ENCODE measurements at places on chromosomes 5 and 9.
A peak's percentile ranks its signal among the peaks of the same experiment; 100 is the strongest.

DNA sequence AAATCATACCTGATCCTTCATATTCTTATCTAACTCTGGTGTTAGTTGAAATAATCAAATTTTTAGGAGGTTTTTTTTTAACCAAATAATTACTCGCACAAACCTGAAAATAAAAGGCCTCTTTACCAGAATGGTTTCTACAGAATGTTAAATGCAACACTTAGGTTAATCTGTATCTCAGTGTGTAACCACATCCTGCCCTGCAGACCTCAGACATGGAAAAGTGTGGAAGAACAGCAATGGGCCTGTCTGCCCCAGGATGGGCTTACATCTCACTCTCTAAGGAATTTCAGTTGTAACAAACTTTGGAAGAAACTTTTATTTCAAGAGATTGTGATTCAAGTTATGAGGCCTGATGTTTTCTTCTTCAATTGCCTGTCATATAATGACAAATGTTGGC, 32.5 kb upstream of the MIER3 start:
- DNase-seq = no peak

DNA sequence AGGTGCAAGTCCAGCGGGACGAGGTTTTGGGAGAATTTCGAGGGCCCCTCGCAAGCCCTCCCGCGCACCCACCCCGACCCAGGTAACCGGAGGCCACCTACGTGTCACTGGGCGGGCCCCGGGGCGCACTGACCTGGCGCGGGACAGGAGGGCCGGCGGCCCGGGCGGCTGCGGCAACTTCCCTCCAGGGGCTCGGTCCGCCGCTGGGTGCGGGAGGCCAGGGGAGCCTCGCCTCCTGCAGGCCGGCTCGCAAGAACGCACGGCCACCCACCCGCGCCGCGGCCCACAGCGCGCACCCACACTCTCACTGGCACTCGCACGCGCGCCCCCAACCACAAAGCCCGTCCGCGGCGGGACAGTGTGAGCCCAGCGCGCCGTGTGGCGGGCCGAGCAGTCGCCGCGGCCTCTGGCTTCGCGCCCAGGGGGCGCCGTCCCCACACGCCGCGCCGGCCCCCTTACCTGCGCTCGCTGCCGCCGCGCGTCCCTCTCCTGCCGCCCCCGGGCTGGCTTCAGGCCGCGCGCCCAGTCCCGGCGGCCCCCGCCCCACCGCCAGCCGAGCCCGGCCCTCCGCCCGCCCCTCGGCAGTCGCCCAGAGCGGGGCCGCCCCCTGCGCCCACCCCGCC, 451 bp downstream of the LPAR1 start:
- DNase-seq = no peak

GRCh38 chr5:153659039-153659736, 168.7 kb downstream of the GRIA1 start:
- DNase-seq = no peak

GRCh38 chr5:75049456-75050351, 2.7 kb downstream of the GCNT4 start:
- peak; percentile 39 for DNase-seq

DNA sequence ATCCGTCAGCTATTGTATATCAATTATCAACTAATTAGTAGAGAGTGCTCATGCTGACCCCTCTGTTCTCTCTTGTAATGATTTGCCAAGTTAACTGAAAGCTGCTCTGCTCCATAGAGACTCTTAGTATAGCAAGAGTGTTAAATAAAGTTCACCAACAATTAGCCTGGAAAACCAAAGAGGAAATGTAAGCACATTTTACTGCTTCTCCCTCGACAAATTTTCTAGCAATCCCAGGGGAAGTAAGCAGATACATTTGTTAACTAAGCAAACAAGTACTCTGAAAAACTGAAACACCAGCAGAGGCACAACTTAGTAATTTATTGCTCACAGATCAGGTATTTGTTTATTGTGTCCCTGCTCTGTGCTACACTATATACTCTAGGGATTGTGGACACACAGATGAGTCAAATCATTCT, 162.2 kb downstream of the GLIS3 start:
- no peak for DNase-seq

GRCh38 chr5:149140197-149141002, 893 bp upstream of the ABLIM3 start:
- no peak for DNase-seq

DNA sequence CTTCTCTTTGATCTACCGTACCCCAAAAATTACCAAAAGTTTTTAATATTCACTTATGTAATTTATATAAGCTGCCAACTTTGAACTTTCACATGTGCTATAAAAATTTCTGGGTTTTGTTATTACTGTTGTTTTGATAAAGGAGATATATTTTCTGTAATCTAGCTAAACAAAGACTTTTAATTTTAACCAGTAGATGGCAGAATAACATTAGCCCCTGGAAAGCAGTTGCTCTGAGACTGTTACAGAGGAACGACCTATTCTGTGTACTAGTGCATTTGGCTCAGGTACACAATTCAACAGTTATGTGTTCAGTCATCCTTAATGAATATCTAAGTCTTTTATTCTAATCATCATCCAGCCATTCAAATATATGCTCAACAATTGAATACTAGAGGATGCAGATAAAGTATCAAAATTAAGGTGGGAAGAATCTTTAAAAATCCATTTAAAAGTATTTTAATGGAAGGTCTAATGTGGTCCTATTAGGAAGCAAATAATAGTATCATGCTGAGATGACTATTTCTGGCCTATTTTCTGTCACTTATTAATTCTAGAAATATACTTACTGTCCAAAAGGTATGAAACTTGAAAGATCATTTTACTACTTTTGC, 8.6 kb downstream of the KLHL9 start:
- DNase-seq = no peak

- no peak for DNase-seq
Observed at GRCh38 chr9:86142973-86143372, 43.6 kb upstream of the GOLM1 start.

DNA sequence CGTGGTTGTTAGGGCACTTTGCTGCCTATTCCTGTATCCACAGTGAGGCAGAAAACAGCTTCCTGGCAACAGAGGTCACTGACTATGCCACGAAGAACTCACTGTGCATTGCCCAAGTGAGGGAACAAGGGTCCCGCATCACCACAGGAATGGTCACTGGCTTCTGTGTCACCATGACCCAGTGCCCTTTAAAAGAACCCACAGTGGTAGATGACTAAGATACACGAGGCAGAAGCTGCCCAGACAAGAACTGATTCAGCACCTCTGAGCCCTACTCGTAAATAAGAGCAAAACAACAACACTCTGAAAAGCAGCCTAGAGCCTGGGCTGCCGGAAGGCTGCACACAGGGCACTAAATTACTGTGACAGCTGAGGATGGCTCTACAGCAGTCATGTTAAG, 236.6 kb upstream of the RASEF start:
- DNase-seq = no peak

- DNase-seq = no peak
Observed at GRCh38 chr5:150044329-150044681, 42.0 kb downstream of the CSF1R start.

- DNase-seq = no peak
Observed at GRCh38 chr5:112885001-112885400, 23.9 kb downstream of the SRP19 start.

GRCh38 chr5:138351517-138351916, 968 bp upstream of the KDM3B start:
- no peak for DNase-seq

DNA sequence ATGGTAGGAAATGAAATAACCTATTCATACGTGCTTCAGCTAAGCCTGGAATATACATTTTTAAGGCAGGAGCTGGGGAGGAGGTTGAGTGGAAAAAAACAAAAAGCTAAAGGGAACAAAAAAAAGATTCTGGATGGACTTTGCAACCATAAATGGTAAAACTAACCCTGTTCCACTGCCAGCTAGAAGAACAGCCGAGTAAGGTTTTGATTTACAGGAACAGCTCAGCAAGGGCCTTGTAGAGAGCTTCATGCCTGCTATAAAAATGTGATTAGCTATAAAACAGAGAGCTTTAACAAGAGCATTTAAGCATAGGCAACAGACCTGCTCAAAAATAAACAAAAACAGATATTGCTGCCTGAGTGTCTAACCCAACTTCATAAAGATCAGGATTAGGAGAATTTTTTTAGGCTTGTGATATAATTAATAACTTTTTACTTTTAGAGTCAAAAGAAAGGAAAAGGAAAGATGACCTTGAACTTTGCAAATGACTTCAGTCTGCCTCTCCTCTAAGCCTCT, 194.8 kb downstream of the FBXL7 start:
- DNase-seq = no peak

Data from Peyer's patch (tissue), 4 donors.